ENCODE measurements at places on chromosomes 5 and 9. TPM values are rescaled to one million over a fixed set of nuclear protein-coding genes. Genes with fewer than 3 reads are reported as not detected.
A peak's percentile ranks its signal among the peaks of the same experiment; 100 is the strongest.

The ADAMTS19 gene
- not detected for total RNA-seq

The SLC34A1 gene
- total RNA-seq = not detected

The CXCL14 gene
- total RNA-seq = not detected

GRCh38 chr5:173796721-173797495 is 91.2 kb upstream of the CPEB4 start:
- no peak for DNase-seq

DNA sequence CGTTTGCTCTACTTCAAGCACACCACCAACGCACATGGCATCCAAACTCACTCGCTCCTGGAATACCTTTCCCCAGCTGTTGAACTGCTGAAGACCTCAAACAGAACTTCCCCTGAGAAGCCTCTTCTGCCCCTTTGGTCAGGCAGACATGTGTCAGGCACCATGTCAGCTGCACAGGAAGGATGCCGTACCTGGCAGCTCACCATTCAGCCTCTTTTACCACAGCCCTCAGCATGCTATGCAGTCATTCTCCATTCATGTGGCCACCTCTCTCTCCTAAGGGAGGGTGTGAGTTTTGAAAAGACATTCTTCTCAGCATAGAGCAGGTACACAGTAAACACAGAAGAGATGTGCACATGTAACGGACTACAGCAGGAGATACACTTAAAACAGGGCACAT is 14.2 kb downstream of the IL4 start:
- DNase-seq = no peak

DNA sequence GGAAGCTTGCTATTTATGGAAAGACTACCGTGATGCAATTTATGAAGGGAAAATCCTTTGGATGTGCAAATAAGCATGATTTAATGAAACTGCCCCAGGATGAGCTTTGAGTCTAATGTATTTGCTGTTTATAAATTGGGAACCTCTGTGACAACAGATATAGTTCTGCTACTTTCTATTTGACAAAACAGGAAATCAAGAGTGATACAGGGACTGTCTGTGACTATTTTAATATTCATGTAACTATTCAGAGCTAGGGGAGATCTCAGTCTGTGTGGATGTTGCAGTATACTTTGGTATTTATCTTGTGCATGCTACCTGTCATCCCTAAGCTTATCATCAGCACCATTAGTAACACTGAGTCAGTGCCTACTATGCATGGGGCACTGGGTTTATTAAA is 132.1 kb downstream of the PDZD2 start:
- DNase-seq = no peak

GRCh38 chr5:114419067-114419388 is 57.2 kb downstream of the KCNN2 start:
- DNase-seq = no peak

DNA sequence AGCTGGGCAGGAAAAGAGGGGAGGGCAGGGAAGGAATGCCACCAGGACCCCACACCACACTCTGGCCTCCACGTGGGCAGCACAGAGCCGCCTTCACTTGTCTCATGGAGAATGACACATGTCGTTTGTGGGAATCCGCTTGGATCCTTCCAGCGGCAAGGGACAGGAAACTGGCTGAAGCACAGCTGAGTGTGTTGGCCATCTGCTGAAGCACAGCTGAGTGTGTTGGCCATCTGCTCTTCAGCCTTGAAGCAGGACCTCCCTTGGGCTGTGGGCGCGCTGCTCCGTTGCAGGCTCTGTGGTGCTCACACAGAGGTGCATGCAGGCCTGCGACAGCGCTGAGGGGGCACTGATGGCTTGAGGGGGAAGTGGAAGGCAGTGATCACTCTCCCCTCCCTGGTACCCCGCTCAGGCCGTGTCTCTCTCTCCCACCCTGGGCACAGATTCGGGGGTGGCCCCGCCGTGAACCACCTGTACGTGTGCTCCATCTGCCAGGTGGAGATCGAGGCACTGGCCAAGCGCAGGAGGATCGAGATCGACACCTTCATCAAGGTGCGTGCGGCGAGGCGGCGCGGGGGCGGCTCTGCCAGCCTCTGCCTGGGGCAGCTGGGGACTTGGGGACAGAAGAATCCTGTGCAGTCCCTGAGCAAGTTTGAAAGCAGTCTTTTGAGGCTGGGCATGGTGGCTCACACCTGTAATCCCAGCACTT is 40.6 kb downstream of the USP20 start:
- peak; percentile 85 for DNase-seq
